ENCODE measurements at places on chromosomes 6 and 20.

GRCh38 chr6:118650582-118651281 is 659 bp downstream of the CEP85L start:
- no peak for DNase-seq

DNA sequence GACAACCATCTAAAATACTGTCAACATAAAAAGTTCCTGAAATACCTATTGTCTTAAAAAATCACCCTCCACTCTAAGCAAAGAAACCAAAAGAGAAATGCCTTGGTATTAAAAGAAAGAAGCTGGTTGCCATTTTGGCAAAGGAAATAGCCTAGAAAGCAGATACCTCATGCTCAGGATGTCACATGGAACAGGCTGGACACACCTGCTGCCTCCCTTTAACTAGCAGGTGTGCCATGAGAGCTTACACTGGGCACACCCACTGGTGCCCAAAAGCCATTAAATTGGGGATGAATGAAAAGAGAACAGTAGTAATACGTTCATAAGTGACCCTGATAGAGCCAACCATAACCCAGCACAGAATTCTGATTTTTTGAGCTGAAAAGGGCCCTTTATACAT is 1.5 kb downstream of the SLC23A2 start:
- no peak for DNase-seq

- DNase-seq: no peak
These were observed 74.4 kb downstream of the SMOC2 start for GRCh38 chr6:168515376-168515775.

- no peak for DNase-seq
These were observed 6.0 kb downstream of the ENPP3 start for GRCh38 chr6:131642987-131643611.

DNA sequence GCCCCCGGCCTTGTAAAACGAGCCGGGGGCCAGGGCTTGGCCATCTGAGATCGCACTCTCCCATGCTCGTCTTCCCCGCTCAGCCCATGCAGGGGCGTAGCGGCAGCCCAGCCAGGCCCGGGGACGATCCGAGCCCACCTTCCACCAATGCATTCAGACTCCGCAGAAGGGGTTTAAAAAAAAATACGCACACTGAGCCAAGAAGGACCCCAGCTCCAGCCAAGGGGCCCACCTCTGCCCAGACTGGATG is 320 bp downstream of the GSTA4 start:
- DNase-seq: peak; percentile 24

DNA sequence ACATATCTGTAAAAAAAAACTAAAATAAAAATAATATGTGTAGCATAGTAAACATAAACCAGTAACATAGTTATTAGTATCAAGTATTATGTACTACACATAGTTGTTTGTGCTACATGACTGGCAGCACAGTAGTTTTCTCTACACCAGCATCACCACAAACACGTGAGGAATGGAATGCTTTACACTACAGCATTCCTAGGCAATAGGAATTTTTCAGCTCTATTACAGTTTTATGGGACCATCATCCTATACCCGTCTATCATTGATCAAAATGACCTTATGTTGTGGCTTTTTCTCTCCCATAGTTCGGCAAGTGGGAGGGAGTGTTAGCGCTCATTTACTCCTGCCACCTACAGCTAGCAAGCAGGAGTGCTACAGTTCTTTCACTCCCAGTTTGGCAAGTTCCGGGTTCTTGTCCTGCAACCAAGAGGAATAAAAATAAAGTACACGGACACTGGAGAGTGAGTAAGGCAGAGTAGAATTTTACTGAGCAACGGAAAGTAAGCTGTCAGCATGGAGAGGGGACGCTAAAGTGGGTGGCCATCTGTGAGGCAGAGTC is 196.8 kb upstream of the HSF2 start:
- no peak for DNase-seq

- no peak for DNase-seq
These were observed 174.7 kb upstream of the AHI1 start for GRCh38 chr6:135672256-135672655.

DNA sequence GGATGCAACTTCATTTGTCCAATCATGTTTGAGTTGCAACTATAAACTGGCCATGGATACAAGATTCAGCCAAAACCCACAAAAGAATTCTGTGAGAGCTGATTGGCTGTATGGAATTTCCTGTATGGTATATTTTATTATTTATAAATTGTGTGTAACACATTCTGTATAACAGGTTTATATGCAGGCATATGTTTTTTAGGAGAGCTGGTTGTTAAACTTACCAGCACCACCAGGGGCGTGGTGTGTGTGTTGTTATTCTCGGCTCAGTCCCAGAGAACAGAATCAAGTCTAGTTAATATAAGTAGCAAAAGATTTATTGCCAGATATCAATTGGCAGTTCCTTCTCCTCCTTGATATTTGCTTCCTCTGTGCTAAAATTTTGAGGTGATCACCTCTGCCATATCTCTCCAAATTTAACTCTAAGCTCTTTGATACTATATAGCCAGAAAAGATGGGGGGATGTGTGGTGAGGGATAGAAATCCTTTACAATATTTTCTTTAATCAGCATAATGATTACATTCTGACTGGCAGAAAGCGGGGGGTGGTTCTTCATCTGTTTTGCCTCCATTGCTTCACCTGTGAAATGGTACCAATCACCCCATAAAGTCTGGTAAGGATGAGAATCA is 22.9 kb downstream of the CNBD2 start:
- no peak for DNase-seq

GRCh38 chr20:59932616-59933295 is 681 bp downstream of the SYCP2 start:
- no peak for DNase-seq

DNA sequence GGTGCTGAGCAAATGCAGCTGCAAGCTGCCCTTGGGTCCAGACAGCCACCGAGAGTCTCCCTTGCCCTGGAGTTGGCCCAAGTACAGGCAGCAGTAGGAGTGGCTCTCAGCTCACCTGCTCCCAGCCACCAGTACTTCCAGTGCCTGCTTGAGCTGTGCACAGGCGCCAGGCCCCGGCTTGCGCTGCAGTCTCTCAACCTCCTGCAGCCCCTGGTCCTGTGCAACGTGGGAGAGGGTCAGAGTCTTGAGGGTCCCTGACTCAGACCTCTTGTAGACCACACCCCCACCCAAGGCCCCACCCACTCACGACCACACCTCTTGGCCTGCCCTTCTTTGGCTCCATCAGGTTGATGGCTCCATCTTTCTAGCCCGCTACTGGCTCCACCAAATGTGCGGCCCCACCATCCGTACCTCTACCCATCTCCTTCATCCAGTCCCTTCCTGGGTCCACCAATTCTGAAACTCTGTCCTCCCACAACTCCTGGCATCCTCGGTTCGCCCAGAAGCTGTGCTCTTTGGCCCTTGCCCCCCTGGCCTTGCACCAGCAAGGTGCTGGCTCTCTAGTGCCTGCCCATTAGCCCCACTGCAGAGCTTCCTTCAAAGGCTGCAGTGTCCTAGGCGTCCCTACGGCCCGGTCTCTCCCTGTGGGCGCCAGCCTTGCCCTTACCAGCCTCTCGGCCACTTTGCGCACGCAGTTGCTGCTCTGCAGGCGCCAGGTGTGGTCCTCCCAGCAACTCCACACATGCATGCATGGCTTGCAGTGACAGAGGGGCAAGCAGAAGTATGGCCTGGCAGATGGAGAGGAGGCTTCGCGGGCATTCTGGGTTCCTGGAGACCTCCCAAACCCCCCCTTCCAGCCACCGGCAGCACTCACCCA is 16.5 kb upstream of the SPAG4 start:
- no peak for DNase-seq

DNA sequence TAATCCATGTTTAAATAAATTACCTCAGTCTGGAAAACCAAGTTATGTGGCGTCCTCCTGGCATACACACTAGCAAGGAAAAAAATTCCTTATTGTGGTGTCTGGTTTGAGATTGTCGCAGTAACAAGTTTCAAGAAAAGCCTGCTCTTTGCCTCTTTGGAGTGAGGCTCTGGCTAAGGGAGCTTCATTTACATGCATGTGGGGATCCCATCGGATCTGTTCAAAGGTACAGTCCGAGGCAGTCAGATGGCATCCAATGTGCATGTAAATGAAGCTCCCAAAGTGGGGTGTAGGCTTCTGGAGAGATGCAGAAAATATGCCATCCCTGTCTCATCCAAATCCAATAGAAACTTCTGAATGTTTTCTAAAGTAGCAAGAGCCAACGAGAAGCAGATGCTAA is 199.5 kb upstream of the FBXL4 start:
- no peak for DNase-seq

DNA sequence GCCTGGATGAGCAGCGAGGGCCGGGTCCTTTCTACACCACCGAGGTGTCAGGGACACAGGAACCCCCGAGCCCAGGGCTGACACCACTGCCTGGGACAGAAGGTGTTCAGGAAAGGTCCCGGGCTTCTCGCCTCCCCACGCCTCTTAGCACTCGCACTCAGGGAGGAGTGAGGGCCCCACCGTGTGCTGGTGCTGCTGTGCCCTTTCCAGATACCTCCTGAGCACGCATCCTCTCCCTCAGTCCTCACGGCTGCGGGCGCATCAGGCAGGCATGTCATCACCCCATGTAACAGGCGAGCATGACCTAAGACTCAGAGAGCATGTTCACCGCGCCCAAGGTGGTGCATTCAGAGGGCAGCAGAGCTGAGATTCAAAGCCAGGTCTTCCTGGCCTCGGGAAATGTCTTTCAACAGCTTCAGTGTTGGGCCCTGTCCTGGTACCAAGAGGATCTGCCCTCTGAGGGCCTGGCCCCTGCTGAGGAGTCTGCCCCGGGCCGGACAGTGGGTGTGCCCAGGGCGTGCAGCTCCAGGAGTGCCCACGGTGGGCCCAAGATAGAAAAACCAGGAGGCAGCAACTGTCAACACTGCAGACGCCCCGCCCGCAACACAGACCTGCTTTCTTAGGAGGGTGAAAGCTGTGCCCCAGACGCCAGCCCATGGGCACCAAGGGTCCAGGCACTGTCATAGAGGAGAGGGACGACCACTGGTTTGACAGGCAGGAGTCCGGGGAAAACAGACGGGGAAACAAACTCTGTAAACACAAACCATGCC is 29.2 kb downstream of the TGM2 start:
- DNase-seq: no peak

DNA sequence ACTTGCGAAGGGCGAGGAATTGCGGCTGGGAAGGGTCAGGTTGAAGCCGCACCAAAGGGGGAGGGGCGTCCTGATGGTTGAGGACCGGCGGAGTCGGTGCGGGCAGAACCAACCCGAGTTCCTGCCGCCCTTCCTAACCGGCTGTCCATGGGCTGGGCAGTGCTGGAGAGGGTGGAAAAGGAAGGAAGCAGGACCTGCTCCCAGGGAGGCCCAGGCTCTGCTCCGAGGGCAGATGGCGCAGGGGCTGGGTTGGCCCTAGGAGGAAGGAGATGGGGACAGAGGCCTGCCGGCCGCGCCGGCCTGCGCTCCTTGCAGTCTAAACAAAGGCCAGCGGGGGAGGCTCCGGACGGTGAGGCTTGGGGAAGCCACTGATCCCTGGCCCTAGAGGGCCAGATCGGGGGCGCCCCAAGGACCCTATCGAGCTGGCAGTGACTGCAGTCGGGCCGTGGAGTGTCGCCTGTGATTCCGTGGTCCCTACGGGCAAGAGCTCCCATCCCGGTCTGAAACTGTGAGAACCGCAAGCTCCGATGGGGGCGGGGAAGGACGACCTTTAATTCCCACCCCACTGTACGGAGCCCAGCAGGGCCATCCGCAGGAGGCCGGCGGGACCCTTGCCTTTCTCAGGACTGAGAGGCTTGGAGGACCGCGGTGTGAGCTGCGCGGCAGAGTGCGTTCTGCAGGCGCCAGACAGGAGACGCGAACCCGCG is 39.4 kb downstream of the YTHDF1 start:
- no peak for DNase-seq

DNA sequence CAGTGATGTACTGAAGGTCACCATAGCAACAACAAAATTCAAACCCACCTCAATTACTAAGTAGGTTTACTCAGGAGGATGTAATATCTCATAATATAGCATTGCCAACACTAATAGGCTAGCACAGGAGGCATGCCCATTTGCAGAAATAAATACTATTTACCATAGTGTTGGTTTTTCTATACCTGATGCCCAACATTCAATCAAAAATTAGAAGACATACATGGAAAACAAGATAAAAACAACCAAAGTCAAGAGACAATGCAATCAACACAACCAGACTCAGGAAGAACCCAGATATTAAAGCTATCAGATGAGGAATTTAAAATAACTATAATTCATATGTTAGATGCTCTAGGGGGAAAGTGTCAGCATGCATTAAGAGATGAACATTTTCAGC is 14.3 kb upstream of the TXNDC5 start:
- DNase-seq: no peak

- DNase-seq: no peak
These were observed 141.7 kb downstream of the RFX6 start for GRCh38 chr6:117018771-117019170.

DNA sequence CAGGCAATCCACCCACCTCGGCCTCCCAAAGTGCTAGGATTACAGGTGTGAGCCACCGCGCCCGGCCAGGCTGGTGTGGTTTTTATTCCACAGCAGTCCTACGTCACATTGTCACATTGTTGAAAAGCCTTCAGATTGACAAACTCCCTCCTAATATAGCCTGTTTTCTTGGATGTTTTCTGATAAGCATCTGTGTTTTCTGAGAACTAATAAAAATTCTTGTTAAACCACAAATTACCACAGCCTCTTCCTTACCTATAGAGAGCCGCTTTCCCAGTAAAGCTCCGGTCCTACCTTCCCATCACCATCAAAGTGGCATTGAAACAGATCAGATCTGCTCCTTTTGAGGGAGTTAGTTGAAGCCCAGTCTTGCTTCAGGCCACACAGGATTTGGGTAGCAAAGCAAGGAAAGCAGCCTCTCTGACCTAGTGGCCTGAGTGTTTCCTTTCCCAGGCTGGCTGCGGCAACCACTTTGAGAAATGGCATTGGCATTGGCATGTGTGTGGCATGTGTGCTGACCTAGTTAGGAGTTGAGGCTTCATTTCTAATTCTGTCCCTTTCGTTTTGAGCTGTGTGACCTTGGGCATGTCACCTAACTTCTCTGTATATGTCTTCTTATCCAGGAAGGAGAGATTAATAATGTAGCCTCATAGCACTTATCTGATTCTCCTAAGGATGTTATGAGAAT is 1.7 kb upstream of the PKIG start:
- no peak for DNase-seq

DNA sequence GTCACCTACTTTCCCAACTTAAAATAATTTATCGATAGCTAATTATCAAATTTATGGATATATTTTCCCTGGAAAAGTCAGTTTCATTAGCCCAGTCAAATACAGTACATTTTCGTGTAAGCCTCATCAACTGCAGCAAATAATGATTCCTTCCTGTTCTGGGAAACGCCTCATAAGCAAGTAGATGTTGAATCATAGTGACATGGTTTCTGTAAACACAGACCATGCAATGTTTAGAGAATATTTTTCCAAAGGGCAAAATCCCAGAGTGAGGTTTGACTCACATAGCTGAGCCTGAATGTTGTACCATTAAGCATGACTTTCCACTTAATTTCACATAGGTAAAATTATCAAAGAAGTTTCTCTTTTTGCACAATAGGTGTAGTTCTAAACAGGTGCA is 16.7 kb upstream of the VNN1 start:
- no peak for DNase-seq

GRCh38 chr6:56715741-56716140 is 73.1 kb upstream of the DST start:
- DNase-seq: no peak

Measured in stimulated activated CD4-positive, alpha-beta T cell treated with anti-CD3 and anti-CD28 coated beads, Interleukin-1b, Interleukin-23, amount 100 ng/mL, for 4 hours (primary cell).